Activated gamma-delta T cell treated with anti-CD3 and anti-CD28 coated beads, Interleukin-2, amount 50 U/mL, for 16 hours (primary cell): ENCODE measurements at places on chromosomes 6 and 20.

- no peak for DNase-seq
These were observed 930.2 kb downstream of the TFAP2A start for GRCh38 chr6:9484686-9485085.

- DNase-seq: no peak
These were observed 420.9 kb downstream of the CDKAL1 start for GRCh38 chr6:20955131-20955530.

GRCh38 chr6:166540631-166541331 lies 45.7 kb downstream of the RAMACL start:
- DNase-seq: peak; percentile 43

GRCh38 chr6:145643760-145644159 lies 91.6 kb downstream of the EPM2A start:
- no peak for DNase-seq

GRCh38 chr6:152225241-152225934 lies 411.8 kb downstream of the SYNE1 start:
- DNase-seq: no peak

DNA sequence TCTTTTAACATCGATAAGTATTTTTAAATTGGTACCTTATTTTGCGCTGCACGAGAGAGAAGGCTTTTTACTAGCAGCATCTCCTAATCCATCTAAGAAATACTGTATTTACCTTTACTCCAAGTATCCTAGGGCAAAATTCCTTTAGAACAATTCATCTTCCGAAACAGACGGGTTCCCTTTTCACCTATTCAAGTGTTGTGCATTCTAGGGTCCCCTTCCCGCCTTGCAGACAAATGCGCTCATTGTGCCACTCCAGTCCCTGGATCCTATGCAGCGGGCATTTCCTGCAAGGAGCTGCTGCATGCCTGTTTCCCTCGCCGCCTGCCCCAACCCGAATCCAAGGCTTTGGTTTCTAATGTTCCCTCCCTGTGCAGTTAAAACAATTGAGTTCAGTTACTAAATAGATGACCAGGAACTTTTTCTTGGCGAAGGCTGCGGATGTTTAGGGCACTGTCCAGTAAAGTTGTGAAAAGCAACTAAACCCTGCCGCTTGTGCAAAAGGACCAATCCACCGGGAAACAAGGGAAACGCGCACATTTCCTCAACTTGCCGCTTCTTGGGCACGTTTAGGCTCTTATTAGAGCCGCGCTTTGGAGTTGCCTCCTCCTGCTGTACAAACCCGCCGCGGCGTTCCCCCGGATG lies 556 bp upstream of the SCAF8 start:
- DNase-seq: no peak

- no peak for DNase-seq
These were observed 589.8 kb downstream of the RNF144B start for GRCh38 chr6:18976966-18977365.

DNA sequence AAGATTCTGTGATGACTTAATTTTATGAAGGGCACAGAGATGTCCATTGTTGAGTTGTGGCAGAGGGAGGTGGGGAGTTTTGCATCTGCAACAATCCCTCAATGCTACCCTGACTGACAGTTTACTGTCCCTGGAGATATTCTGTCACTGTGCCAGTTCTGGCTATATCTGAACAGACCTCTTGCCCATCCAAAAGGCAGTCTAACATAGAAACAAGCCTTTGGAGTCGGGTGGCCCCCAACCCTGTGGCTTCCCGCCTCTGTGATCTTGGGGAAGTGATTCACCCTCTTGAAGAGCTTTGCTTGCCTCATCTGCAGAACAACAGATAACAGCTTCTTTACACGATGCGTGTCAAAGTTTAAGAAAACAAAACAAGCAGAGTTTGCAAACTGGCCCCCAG lies 3.8 kb upstream of the E2F1 start:
- DNase-seq: peak; percentile 58

DNA sequence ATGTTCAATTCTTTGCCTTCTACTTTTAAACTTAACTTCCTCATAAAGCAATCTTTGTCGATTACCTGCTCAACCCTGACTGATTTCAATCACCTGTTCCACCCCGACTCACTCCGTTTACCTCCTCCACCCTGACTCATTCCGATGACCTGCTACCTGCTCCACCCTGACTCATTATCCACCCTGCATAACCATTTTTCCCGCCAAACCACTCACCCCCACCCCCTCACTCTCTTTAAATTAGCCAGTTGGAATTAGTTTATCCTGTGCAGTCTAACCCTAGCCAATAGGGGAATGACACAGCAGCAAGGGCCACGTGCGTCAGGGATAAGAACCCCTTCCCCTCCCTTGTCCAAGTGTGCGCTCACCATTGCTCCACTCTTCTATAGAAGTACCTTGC lies 56.7 kb upstream of the MRAP2 start:
- DNase-seq: no peak

DNA sequence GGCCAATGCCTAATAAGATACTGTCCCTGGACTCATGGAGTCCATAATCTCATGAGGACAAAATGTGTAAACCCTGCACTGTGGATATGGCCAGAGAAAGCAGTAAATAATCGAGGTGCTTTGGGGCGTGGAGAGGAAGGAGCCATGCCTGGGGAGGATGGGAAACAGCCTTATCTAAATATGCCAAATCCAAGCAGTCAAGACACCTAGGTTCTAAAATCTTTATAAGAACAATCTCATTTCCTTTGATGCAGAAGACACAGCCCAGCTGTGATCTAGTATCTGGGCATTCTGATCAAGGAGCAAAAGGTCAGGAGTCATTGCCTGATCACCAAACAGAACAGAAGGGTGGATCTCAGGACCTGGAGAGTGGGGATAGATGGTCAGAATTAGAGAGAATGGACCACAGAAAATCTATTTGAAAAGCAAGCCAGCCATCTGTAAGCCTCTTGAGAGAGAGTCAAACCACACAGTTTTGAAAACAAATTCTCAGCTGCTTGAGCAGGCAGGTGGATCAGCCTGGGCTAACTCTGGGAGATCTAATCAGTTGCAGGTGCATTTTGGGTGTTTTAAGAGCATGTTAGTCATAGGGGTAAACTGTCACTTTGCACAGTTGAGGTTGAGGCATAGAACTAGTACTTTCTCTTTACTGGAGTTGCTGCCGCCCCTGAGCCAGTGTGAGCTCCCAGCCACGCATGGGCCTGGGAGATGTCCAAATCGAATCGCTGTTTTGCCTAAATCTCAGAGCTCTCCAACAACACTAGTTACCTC lies 130.8 kb upstream of the TNFAIP3 start:
- no peak for DNase-seq

DNA sequence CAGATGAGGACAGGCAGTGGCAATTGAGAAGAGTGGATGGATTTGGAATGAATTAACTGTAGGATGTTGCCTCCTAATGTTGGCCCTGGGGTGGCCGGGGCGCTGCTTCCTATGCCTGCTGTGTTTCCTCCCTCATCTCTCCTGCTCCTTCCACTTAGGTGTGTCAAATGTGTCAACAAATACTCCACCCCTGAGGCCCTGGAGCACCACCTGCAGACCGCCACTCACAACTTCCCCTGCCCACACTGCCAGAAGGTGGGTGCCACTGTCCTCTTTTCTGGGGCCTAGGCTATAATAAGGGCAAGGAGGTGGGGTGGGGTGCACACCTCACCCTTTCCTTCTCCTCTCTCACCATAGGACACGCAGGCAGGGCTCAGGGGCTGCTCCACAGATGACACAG lies 30.0 kb upstream of the CHMP4B start:
- DNase-seq: no peak

GRCh38 chr6:139433631-139434419 lies 59.4 kb upstream of the CITED2 start:
- no peak for DNase-seq

DNA sequence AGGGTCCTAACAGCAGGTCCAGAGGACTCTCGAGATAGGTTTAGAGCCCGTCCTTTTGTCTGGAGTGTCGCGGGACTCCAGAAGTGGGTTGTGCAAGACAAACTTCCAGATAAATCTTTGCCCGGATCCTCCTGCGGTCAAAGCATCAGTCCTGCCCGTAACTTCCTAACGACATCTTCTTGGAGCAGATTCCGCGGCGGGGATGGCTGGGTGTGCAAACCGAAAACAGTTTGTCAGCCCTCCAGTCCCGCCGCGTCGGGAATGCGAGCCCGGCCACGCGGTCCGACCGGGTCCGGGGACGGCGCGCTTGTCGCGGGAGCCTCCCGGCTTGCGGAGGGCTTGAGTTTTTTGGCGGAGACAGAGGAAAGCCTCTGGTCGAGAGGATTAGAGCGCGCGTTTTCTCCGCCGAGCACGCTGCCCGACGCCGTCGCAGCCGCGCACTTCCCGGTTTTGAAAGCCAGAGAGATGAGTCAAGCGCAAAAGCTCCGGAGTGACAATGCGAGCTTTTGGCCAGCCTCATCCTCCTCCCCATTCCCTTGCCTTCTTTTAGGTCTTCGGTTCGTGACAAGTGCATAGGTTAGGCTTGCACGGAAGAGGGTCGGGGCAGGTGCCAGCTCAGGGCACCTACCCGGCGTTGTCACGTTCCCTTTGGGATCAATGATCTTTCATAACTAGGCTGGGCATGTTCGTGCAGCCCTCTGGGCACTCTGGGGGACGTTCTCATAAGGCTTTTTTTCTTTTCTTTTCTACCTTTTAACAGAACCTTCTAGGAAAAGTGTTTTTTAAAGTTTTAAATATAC lies 91.3 kb upstream of the PRDM1 start:
- DNase-seq: peak; percentile 21

GRCh38 chr6:38375937-38376336 lies 263.8 kb downstream of the BTBD9 start:
- DNase-seq: no peak

- DNase-seq: no peak
These were observed 35.6 kb downstream of the MAP7 start for GRCh38 chr6:136514591-136514990.

- no peak for DNase-seq
These were observed 199.1 kb downstream of the CENPW start for GRCh38 chr6:126539022-126539421.
